ENCODE measurements at places on chromosomes 16 and 17.

GRCh38 chr17:35022536-35023063, 40.9 kb downstream of the RFFL start:
- peak; percentile 76 for DNase-seq

DNA sequence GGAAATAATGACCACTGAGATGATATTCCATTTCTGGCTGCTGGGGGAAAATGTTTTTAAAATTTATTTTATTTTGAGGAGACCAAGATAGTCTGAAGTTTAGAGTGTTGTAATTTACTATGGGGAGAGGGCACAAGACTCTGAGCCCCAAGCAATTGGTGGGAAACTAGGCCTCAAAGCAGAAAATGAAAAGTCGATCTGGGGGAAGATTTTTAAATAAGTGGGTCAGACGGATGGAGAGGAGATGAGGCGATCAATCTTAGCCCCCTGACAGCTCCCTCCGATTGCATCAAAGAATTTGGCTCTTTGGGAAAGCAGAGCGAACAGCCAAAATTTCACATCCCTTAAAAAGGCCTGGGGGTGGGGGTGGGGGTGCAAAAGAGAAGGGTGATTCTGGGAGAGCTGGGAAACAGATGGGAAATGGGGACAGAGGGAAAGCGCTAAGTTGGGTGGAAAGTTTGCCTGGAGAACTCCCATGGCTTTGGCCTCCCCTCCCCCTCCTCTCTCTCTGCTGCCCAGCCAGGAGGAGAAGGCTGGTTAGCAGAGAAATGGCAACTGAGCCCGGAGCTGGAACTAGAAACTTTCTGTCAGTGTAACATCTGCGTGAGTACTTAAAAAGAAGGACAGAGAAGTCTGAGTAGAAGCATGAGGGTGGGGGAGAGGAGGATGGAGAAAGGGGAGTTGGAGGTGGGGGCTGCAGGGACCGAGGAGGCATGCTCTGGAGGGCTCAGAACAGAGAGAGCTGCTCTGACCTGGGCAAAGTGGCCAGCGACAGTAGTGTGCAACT, 1.4 kb upstream of the HOXB2 start:
- DNase-seq = no peak

GRCh38 chr16:24035127-24035842, 199.5 kb downstream of the PRKCB start:
- no peak for DNase-seq

- DNase-seq = no peak
Measured at GRCh38 chr17:56284482-56284881, 131.2 kb downstream of the ANKFN1 start.

GRCh38 chr17:66535611-66536010, 233.2 kb downstream of the PRKCA start:
- no peak for DNase-seq

DNA sequence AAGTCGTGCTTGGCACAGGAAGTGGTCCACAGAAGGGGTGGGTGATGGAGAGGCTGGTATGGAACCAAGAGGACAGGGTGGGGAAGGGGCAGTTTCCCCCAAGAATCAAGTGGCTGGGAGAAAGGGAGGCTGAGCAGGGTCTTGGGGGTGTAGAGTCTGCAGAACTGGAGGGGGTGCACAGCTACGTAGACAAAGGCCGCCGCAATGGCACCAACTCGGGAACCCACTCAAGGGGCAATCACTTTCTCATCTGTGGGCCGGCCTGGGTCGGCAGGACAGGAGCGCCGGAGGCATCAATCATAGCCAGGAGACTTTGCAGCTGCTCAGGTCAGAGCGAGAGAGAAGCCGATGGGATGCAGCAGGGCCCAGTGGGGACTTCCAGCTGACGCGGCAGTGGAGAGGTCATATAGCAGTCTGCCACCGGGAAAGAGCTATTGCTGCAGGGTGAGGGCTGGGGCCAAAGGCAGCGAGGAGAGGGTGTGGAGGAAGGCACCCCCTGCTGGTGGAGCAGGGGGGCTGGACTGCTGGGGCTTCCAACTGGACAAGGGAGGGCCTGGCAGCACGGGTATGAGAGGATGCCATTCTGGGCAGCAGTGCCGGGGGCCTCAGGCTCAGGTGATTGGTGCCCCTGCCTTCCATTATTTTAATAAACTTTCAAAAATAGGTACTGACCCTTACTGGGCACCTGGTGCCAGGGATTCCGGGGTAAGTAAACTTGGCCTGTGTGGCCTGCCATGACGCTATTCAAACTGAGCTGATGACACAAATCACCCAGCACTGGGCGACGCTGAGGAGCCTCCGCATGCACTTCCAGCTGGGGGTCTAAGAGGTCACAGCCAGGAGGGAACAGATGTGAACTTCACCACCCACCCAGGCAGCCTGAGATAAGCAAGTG, 52.5 kb upstream of the MTSS2 start:
- DNase-seq = peak; percentile 61

DNA sequence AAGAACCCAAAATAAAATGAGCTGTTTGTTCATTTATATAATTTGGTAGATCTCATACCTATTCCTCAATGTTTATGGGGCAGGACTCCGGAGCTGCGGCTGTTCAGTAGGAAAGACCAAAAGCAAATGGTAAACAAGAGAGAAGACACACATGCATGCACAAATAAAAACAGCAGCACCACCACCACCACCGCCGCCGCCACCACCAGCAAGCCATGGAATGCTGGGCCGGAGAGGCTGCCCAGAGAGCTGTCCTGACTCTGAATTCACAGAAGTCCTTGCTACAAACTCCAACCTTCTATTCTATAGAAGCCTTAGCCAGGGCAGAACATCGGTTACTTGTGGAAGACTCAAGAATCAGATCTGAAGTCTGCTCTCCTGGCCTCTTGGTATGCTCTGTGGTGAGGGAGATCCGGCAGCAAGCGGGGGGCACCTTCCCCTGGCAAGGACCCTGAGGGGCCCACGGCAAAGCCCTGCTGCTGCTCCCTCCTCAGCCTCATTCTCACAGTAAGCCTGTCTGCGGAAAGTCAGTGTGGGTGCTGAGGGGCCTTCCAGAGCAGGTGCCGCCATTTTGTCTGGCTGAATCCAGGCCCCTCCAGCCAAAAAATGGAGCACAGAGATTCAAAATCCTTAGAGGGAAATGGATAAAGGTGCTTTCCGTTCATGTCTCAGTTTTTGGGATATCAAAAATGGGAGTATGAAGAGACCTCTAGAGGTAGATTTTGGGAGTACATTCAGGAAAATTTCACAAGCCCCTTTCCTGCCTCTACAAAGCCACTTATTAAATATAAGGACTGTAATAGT, 6.4 kb upstream of the FOXJ1 start:
- DNase-seq = peak; percentile 77

- no peak for DNase-seq
Measured at GRCh38 chr16:6576606-6577005, 756.0 kb upstream of the RBFOX1 start.

- DNase-seq = no peak
Measured at GRCh38 chr17:3222505-3222904, 15.0 kb downstream of the OR1A1 start.

- peak; percentile 68 for DNase-seq
Measured at GRCh38 chr17:37608351-37609169, 658 bp downstream of the SYNRG start.

DNA sequence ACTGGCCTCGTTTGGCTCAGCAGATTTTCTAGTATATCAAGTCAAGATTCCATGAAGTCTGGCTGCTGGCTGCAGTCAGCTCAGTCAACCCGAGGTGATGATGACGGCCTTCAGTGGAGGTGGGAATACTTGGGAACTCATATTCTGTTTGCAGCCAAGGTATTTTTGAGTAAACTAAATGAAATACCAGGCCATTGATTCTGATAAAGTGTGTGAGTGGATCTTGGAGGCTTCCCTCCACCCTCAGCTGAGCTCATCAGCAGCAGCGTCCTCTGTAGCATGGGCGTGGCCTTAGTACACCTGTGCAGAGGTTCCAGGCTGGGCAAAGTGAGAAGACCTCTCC, 22.0 kb upstream of the TACO1 start:
- DNase-seq = no peak

DNA sequence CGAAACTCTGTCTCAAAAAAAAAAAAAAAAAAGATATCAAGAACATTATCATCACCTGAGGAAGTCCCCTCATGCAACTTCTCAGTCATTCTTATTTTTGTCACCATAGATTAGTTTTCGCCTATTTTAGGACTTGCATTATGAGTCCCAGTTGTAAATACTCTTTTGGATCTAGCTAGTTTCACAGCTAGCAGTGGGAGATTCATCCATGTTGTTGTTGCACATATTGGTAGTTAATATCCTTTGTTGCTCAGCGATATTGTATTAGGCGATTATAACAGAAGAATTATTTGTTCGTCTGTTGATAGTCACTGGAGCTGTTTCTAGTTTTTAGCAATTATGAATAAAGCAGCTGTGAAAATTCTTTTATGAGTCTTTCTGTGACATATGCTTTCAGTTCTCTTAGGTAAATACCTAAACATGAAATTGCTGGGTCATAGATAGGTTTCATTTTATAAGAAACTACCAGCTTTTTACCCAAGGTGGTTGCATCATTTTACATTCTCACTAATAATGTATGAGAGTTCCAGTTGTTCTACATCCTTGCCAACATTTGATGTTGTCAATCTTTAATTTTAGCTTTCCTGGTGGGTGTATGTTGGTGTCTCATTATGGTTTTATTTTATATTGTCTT, 40.7 kb upstream of the MAP3K14 start:
- no peak for DNase-seq

DNA sequence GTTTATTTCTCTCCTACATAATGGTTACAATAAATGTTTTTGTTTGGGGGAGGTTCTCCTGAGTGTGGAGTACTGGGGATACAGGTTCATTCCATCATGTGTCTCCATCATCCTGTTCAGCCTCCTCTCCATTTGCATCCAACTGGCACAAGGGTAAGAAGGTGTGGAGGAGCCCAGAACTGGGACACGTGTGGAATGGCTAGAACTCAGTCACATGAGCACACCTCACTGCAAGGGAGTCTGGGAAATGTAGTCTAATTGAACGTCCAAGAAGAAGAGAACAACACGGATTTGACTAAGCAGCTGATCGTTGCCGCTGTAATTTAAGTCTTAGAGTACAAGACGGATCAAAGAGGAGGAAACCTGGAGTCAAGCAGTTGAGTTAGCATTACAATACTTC, 6.1 kb downstream of the OR1A1 start:
- DNase-seq = no peak

DNA sequence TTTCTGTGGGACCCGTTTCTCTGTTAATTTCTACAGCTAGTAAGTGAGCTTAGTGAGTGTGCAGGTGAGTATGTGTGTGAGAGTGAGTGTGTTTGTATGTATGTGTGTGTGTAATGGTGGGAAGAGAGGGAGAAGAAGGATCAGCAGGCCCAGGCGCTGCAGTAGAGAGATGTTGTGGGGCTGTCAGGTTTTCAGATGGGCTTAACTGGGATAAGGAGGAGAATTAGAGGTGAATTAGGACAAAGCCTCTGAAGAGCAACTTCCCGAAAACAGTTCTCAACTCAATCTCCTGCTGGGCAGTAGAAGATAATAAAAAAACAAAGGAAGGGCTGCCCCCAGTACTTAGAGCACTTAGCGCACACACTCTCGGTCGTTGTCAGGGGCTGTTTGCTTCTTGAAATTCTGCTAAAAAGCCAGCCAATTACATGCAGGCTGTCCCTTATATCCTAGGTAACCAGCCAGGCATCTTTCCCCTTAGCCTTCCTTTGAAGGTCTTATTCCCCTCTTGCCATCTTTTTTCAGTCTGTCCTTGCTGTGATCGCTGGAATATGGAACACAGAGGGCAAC, 63.4 kb downstream of the CLEC16A start:
- DNase-seq = no peak

DNA sequence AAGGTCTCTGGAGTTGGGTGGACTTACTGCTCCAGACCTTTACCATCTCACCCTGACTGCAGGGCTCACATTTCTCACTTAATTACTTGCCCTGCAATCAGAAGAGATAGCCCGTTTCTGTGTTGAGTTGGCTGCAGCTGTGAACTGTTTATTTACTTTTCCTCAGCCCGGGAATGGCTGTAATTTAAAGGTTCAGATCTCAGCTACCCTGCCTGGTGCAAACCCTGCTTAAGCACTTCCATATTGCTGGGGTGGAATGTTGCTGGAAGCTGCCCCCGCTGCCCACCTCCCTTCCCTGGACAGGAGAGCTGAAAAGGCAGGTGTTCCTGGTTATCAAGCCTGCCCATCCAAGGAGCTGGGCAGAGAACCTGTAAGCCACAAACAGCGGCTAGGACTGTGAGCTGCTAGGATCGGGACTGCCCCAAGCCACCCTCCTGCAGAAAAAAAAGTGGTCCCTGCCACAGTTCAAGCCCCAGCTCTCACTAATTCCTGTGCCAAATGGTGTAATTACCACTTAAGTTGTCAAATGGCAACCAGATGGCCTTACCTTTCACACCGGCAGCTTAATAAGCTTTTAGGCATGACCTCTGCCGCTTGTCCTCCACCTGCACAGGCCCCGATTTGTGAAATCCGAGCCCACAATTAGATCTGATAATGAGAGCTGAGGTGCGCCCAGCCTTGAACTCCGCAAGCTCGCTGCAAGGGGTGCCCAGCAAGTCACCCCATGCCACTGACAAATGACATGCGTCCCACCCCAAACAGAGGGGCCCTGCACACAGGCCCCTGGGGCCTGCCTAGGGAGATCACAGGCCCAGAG, 269.8 kb downstream of the C16orf95 start:
- no peak for DNase-seq

DNA sequence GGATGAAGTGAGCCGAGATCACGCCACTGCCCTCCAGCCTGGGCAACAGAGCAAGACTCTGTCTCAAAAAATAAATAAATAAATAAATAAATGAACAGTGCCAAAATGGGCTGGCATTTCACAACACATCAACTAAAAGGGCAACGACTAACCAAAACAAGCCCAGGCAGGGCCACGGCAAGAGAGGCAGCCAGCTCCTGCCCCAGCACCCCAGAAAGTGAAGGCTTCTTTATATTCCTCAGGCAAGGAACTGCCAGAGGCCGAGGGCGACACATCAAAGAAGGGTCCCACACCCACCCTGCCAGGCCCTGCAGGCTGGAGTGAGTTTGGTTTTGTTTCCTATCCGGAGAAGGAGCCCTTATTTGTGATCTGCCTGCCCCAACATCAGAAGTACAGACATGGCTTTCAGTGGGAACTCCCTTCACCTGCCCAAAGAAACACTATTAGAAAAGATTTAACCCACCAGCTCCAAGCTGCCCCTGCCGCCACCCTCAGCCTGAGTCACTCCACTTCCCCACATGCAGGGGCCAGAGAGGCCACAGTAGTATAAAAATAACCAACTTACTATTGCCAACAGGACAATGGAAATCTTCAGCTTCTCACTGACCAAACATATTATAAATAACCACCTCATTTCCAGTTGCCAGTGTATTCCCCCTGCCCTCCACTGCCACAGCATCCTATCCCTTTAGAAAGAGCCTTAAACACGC, 8.0 kb downstream of the FBXO31 start:
- no peak for DNase-seq

- DNase-seq = no peak
Measured at GRCh38 chr16:87344931-87345631, 27.9 kb upstream of the C16orf95 start.

DNA sequence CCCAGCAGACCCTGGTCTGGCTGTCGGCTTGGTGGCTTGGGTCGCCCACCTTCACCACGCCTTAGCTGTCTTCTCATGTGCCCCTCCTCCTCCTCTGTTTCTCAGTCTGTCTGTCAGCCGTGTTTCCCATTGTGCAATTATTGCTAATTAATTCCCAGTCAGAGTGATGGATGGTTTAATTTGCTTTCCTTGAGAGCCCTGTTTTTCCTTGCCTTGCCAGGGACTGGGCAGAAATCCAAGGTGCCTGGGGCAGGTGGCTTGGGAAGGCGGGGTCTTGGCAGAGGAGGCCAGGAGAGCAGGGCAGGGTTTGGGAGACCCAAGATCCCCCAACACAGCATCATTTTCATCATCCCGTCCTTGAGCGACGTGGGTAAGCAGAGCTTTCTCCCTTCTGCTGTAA, 21.3 kb downstream of the NECAB2 start:
- no peak for DNase-seq

GRCh38 chr17:80836971-80837481, 154.6 kb upstream of the CHMP6 start:
- no peak for DNase-seq

GRCh38 chr16:70803319-70803718, 2.4 kb upstream of the VAC14 start:
- no peak for DNase-seq

Data from Kasumi-1 (cell line).